Right forelimb (tissue), 1 donor: ENCODE measurements at places on chromosomes 7 and 10.

DNA sequence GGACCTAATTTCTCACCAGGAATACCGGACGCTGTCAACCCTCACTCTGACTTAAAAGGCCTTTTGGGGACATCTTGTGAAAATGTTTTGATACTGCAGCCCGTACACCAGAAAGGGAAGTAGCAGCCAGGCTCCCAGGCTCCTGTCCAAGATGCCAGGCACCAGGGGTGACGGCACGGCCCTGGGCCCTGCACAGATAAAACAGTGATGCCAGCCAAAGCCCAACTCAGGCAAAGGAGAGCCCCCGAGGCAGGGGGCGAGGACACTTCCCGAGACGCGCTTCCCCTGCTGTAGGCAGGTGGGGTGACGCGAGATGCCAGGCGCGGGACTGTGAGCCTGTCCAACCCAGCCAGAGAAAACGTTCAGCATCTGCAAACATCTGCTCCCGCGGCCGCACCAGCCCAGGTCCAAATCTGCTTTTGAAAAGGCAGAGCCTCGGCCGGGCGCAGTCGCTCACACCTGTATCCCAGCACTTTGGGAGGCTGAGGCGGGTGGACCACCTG is 15.7 kb downstream of the ZFAND2A start:
- DNase-seq, result no peak

GRCh38 chr7:50554431-50555322 is 10.5 kb downstream of the DDC start:
- no peak for DNase-seq

- DNase-seq, result no peak
These were observed 528.6 kb downstream of the GATA3 start for GRCh38 chr10:8583096-8583495.

GRCh38 chr10:80976658-80977057 is 439.0 kb downstream of the SH2D4B start:
- no peak for DNase-seq

- DNase-seq, result no peak
These were observed 516.4 kb downstream of the GLRX3 start for GRCh38 chr10:130652544-130652943.

- no peak for DNase-seq
These were observed 453.8 kb upstream of the ANKRD30A start for GRCh38 chr10:36671607-36672006.

DNA sequence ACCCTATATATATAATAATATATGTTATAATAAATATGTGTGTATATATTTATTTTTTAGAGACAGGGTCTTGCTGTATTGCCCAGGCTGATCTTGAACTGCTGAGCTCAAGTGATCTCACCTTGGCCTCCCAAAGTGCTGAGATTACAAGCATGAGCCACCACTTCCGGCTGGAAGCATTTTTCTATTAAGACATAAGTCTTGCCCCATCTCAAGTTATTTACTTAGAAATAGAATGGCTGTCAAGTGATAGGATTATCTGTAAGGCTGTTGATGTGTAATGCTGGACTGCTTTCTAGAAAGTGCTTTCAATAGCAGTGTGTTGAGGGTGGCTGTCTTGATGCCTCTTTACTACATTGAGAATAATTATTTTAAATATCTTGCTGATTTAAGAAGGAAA is 65.2 kb downstream of the ZMYND11 start:
- no peak for DNase-seq

DNA sequence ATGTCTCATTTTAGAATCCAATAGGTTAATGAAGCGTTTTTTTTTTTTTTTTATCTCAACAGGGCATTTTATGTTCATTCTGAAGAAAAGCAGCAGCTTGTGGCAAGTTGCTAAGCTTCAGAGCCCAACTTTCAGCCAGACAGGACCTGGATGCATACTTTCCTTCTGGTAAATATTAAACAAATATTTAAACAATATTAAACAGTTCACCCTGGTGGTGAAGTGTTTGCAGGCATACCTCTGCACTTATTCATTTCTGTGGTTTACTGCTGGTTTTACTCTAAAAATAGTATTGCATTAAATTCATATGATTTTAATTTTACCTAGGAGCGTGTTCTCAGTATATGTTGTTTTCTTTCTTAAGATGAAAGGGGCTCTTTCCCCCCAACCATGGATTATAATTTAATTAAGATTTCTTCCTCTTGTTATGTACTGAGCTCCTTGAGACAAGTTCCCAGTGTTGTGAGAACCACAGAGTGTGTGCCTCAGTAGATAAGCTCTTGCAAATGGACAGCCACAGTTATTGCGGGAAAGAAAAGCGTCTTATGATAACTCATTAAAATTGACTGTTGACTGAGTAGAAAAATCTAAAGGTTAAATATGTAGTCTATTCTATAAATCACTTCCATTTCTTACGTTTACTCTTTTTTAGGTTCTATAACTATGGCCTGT is 155.8 kb downstream of the MALRD1 start:
- DNase-seq, result no peak

- no peak for DNase-seq
These were observed 30.3 kb upstream of the KEL start for GRCh38 chr7:142992427-142992826.

- no peak for DNase-seq
These were observed 194.1 kb downstream of the FANK1 start for GRCh38 chr10:126090443-126090842.

DNA sequence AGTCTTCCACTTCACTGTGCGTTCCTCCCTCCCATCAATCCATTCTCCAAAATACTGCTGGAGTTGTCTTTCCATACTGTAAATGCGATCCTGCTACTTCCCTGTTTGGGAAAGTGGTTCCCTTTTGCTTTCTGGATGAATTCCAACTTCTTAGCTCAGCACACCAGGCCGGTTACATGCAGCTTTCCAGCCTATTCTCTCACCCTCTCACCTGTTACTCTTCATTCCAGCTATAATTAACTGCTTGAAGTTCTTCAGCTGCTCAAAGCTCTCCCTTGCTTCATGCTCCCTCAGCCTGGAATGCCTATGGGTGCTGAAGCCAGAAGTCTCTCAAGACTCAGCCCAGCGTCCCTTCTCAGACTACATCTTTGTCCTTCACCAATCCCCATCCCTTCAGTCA is 6.0 kb upstream of the ZNRF2 start:
- no peak for DNase-seq

DNA sequence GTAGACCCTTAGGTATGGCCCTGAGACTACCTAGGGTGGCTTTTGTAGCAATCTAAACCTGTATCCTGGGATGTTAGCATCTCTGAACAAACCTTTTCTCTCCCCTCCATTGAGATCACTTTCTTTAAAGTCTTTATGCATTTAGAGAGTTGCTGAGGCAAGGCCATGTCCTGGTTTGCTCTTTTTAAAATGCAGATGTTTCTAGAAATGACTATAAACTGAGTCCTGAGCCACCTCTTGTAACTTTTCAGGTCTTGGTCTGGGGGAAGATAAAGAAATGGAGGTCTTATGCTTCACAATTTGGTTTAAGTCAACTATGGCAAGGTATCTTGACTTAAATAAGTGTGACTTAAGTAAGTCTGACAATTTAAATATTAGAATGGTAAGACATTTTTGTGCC is 78.0 kb downstream of the AUTS2 start:
- no peak for DNase-seq

DNA sequence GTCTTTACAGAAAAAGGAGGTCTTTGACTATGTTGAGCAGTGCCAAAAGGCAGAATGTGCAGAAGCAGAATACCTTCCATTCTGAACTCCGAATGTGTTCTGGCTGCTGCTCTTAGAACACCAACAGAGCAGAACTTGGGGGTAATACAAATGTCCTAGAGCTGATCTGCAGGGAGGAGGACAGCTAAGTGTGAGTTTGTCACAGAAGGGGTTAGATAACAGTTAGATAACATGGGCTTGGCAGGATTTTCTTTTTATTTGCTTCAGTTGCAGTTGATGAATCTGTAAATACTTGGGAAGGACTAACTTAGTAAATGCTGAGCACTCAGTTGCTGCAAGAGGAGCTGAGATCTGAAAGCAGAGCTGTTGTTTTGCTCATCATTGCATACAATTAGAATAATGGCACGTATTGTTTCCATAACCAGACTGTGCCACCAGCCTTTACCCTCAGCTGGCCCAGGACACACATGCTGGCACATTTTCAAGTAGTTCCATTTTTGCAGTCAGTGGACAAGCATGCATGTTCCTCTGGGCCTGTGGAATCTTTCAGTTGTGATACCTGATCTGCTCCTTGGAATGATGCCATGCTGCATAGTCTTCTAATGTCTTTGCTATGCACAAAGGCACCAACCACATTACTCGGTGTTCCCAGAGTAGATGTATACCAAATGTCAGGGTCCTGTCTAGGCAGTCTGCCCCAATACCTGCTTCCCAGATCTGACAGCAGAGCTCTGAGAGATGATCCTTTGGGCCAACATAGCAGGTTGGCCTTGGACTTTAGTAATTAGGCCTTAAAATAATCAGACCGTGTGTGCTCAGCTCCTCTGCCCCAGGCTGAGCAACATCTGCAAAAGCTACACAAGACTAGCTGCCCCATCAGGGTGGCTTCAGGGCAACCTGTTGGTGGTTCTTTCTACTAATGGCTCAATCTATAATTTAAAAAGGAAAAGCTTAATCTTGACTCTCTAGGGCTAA is 55.7 kb downstream of the GSDME start:
- peak; percentile 60 for DNase-seq

- no peak for DNase-seq
These were observed 75.5 kb downstream of the HTR5A start for GRCh38 chr7:155145477-155146255.

GRCh38 chr7:108097703-108098102 is 32.5 kb downstream of the LAMB4 start:
- no peak for DNase-seq

GRCh38 chr7:132105096-132105495 is 471.2 kb downstream of the PLXNA4 start:
- DNase-seq, result no peak

- no peak for DNase-seq
These were observed 128.3 kb downstream of the PRPF18 start for GRCh38 chr10:13715100-13715499.

DNA sequence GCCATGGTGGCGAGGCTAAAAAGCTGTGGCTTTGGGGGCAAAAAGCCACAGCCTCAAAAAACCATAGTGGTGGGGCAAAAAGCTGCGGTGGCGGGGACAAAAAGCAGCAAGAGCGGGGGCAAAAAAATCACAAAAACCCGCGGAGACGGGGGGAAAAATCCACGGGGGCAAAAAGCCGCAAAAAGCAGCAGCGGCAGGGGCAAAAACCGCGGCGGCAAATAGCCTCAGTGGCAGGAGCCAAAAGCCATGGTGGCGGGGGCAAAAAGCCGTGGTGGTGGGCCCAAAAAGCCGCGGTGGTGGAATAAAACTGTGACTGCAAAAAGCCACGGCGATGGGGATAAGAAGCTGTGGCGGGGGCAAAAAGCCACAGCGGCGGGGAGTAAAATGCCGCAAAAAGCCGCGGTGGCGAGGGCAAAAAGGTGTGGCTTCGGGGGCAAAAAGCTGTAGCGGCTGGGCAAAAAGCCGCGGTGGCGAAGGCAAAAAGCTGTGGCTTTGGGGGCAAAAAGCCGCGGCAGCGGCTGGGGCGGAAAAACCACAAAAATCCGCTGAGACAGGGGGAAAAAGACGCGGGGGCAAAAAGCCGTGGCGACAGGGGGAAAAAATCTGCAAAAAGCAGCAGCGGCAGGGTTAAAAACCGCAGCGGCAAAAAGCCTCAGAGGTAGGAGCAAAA is 526.6 kb downstream of the ZNF33B start:
- no peak for DNase-seq

- DNase-seq, result no peak
These were observed 5.7 kb upstream of the VIM start for GRCh38 chr10:17222329-17222728.

- DNase-seq, result no peak
These were observed 50.6 kb upstream of the SMNDC1 start for GRCh38 chr10:110355141-110355831.
